ENCODE measurements at places on chromosomes 16 and 17.

DNA sequence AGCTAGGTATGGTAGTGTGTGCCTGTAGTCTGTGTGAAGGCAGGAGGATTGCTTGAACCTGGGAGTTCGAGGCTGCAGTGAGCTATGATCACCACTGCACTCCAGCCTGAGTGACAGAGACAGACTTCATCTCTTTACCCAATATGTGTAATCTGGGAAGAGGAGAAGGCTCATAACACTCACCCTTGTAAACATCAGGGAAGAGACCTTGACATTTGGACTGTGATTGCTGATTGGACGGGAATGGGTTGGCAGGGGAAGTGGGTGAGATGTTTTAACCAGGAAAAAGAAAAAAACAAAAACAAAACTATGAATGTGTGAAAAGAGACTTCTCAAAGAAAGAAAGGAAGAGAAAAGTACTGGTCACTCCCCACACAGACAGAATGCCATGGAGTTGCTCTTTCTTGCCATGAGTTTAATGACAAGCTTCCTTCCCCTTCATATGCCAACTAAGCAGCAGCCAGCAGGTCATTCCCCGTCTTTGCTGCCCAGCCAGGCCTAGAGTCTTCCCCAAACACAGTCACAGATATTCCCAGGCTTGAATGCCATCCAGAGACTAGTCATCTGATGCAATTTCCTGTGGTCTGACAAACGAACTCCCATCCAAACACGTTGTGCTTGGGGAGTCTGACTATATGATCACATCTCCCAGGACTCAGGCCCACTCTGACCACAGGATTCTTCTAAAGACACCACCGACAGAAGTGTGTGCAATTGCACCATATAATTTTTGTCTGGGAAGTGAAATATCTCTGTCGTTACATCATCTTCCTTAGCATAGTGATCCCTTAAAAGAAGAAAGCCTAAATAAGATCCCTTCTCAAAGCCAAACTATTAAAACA, 3.6 kb upstream of the XAF1 start:
- DNase-seq: no peak

DNA sequence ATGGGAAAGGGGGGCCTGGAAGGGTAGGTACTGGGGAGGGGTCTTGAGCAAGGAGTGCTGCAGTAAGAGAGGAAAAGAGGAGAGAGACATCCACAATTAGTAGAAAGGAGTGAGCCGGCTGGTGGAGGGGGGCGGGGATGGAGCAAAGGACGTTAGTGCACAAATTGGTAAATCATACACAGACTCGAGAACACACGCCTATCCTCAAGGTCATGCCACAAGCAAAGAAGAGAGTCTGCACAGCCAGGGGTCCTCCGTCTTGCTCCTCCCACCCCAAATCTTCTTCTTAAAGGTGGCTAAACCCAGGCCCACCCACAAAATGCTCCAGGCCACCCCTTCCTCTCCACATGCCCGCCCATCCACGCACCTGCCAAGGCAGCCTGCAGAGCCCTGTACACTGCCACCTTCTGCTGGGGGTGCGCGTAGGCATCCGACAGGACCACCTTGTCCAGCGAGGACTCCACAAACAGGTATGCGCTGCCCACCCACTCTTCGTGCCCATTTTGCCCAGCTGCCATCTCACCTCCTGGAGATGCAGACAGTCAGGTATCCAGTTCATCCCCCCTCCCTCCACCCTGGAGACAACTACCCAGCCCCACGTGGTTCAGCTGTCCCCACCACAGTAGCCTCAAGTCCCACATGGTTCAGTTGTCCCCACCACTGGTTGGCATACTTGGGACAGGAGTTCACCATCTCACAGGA, 3.4 kb downstream of the TRADD start:
- DNase-seq: peak; percentile 31

- DNase-seq: no peak
These were observed 107.6 kb upstream of the LHX1 start for GRCh38 chr17:36829676-36830075.

GRCh38 chr16:10180771-10181163, 1.5 kb downstream of the GRIN2A start:
- DNase-seq: peak; percentile 54

- no peak for DNase-seq
These were observed 128.5 kb downstream of the PARN start for GRCh38 chr16:14501331-14502255.

- peak; percentile 51 for DNase-seq
These were observed 240.3 kb upstream of the GSE1 start for GRCh38 chr16:85372627-85373372.

DNA sequence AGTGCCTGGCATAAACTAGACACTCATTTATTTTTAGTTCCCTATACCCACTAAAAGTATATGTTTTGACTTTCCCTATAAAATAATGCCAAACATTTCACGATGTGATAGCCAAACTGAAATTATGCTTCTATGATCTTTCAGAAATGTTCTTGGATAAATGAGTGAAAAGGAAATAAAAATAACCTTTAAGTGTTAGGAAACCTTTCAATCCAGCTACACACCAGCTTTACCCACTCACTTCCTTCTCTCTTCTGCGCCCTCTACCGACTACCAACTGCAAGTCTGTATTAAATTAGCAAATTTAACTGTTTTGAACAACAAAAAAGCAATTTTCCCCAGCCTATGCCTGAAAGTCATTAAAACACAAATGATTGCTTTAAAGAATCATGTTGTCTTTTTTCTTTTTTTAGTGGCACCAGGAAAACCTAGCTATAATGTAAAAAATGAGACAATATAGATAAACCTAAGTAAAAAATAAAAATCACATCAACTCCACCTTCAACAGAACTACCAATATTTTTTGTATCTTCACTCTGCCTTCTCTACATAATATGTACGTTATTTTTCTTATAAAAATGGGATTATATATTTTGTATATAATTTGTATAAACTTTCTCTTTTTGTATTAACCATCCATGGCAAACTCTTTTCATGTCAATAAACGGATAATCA, 13.2 kb upstream of the TMEM100 start:
- DNase-seq: peak; percentile 79

GRCh38 chr16:82833378-82833993, 206.7 kb downstream of the CDH13 start:
- no peak for DNase-seq

DNA sequence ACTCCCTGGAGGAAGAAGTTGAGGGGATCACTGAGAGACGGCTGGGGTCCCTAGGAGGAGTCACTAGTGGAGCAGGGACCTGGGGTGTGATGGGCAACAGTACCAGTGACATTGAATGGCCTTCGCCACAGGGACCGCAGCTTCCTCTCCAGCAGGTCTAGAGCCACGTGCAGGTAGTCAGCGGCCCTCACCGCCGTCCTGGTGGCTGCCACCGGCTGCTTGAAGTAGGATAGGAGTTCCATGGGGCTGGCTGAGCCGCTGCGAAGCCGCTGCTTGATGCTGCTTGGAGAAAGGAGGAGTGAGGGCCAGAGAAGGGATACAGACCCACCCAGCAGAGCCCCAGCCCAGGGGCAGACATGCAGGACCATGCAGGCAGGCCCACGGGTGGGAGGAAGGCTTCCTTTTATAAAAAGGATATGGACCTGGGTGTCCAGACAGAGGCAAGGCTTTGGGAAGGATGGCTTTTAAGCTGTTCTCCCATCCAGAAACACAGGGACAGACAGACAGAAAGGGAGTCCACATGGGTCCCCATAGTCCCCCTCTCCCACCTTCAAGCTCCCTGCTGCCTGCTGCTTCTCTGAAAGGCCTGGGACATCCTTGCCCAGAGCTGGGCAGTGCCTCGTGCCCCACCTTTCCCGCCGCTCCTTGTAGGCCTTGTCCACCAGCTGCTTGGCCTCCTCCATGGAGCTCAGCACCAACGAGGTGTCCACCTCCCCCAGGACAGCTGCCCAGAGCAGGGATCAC, 827 bp downstream of the MPO start:
- no peak for DNase-seq

DNA sequence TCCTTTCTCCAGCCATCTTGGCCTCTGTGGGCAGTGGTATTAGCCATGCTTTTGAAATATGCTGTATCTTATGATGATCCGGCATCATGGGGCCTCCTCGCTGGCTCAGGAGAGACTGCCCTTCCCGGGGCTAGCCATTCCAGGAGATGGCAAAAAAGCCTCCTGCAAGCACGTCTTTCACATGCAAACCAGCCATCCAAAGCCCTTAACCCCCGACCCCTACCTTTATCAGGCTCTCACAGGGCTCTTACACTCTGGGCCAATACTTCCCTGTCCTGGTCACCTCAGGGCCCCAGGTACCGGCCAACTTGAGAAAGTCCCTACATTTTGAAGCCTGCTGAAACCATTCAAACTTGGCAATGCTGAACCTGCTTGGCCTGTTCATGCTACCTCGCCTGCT, 36.4 kb downstream of the MYH13 start:
- no peak for DNase-seq

DNA sequence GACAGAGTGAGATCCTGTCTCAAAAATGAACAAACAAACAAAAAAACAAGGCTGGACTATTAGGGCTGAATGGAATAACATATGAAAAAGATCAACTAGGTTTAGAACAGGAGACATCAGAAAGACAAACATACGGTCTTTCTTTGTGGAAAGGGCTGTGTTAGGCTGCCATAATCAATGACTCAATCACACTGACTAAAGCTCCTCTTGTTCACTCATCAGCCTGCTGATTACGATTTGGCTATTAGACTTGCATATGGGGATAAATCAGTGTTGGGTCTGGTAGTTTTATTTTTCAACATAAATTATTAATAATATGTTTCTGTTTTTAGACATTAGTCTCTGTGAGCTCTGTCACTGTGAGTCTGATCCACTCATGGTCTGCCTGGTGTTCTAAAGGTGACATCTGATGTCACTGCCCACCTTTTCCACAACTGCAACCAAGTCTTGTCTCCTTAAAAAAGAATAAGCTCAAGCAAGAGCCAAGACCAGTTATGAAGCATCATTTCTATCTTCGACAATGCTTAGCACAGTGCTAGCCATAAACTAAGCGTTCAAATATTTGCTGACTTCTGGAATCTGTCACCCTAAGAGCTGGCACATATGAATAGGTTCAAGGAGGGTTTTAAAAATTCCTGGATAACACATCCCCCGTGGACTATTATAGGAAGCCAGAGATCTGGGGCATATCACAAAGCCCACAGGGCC, 10.2 kb downstream of the CFAP20 start:
- no peak for DNase-seq
